ENCODE measurements at places on chromosomes 2 and 18.

- DNase-seq = no peak
These were observed 109.8 kb upstream of the CHRNA1 start for GRCh38 chr2:174874085-174874484.

- peak; percentile 96 for DNase-seq
These were observed 11.7 kb upstream of the DCTN1 start for GRCh38 chr2:74391580-74392448.

DNA sequence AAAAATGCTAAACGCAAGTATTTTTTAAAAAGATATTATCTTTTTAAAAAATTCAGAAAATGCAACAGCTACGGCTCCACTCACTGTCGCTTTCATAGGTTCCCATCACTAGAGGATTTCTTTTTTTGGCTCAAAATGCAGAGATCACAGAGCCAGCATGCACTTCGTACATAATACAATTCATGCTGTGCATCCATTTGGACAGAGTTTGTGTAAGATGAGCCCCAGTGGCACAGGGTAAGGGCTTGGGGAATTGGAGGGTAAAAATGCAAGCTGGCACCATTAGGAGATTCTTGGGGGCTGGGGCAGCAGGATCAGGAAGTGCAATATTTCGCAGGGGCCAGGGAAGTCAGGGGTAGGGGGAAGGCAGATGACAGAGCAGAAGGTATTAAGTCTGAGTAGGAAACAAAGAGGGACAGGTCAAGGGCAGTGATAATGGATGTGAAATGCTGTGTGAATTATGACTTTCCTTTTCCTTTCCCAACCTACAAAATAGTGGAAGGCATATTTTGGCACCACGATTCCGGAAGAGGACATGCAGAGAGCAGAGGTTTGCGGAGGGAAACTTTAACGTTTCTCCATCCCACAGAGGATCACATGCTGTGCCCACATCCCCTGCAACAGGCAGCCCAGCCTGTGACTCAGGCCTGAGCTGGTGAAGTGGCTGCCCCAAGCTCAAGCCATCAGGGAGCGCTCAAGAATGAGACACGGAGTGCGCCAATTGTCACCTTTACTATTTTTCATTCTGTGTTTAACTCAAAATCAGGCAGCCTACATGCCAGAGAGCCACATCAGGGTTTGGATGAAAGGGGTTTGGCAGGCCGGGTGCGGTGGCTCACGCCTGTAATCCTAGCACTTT lies 4.7 kb downstream of the CAPG start:
- peak; percentile 82 for DNase-seq

DNA sequence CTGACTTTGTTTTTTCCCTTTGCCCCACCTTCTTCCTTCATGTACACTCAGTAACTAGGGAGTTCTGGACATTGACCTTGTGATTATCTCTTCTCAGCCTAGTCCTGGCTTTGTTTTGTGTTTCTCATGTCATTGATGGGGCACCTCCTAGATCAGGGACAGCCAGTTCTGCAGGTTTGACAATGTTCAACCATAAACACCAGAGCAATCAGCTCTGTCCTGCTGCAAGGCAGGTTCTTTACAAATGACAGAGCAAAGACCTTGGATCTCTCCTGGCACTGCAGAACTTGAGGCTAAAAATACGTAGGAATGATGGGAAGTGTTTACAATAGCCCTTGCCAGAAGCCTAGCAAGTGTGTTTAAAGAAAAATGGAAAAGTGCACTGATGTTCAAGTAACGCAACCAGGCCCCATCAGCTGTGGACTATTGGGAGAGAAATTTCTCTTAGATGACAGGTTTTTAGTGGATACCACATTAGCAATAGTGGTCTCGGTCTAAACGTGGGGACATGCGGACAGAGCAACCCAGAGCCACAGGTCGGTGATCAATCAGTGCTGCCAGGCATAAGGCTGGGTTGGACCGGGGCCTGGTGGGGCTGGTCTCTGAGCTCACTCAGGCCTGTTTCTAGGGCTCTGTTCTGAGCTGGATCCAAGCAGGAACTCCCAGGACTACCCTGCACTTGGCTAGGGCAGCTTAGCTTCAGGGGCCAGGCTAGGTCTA lies 76.8 kb downstream of the SOWAHC start:
- no peak for DNase-seq

GRCh38 chr2:53148221-53148620 lies 619.4 kb upstream of the CHAC2 start:
- DNase-seq = no peak

DNA sequence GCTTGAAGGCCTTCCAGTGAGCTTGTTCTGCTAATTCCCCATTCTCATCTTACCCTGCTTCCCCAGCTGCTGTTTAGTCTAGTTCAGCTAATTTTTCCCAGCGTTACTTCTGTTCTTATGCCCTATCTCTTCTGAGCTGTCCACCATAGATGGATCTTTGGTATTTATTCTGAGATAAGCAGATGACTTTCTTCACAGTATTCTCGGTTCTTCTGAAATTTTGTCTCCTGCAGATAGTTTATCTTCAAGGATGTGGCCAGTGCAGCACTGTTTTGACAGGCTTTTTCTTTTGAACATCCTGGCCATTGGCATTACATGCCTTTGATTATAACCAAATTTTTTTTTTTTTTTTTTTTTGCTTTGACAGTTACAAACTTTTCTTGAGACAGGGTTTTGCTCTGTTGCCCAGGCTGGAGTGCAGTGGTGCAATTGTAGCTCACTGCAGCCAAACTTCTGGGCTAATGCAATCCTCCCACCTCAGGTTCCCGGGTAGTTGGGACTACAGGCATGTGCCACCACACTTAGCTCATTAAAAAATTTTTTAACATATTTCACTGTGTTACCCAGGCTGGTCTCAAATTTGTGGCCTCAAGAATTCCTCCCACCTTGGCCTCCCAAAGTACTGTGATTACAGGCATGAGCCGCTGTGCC lies 134.2 kb downstream of the WDSUB1 start:
- DNase-seq = no peak

GRCh38 chr2:776487-776886 lies 99.3 kb upstream of the TMEM18 start:
- no peak for DNase-seq

- DNase-seq = no peak
These were observed 110.6 kb downstream of the MYCN start for GRCh38 chr2:16050908-16051489.

DNA sequence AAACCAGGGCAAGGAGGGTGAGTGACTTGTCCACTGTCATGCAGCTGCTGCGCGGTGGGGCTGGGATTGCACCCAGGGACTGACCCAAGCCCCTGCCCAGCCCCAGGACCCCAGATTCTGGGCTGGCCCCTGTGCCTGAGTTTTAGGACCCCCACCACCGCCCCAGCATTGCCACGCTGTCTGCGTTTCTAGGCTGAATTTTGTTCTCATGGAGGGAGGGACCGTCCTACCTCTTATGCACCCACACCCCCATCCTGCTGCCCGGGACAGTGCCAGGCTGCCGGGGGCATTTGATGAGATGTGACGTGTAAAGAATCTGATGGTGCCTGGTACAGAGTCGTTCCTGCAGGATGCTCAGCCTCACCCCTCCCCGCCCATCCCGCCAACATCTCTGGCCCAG lies 111.0 kb upstream of the ODC1 start:
- DNase-seq = no peak

DNA sequence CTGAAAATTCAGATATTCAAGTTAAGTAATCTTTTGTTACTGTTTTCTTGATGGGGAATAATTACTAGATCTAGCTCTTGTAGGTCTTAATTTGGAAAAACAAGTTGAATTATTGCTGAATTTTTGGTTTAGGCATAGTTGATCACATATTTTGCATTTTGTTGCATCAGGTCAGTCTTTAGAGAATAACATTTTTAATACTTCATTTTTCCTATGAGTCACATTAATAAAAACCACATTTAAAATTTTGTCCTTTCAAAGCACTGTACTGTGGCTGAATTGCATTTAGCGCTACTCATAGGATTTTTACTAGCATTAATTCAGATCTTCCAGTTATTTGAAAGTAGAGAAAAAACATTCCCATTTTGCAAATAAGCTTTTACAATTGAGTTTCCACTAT lies 23.2 kb downstream of the MAP4K4 start:
- no peak for DNase-seq

GRCh38 chr2:7572450-7572849 lies 655.2 kb downstream of the RNF144A start:
- DNase-seq = peak; percentile 64

DNA sequence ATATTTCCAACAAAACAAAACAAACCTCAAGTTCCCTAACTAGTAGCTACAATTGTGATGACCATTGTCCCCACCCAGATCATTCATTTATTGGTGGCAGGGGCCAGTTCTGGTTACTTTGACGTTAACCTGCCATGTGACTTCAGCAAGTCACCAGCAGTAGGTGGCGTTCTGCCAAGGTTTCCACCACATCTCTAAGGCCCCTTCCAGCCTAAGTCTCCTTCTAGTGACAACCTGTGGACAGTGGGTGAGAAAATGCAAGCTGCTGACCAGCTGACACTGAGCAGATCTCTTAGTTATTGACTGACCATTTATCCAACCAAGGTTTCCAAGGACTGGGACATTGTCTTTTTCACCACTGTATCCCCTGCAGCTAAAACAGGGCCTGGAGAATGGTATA lies 98.4 kb downstream of the GPR39 start:
- DNase-seq = no peak
